ENCODE measurements at places on chromosomes 2 and 18.

GRCh38 chr2:128372621-128373341 lies 54.1 kb upstream of the HS6ST1 start:
- no peak for DNase-seq

- DNase-seq, result no peak
Observed at GRCh38 chr2:241496904-241497877, 11.2 kb downstream of the STK25 start.

DNA sequence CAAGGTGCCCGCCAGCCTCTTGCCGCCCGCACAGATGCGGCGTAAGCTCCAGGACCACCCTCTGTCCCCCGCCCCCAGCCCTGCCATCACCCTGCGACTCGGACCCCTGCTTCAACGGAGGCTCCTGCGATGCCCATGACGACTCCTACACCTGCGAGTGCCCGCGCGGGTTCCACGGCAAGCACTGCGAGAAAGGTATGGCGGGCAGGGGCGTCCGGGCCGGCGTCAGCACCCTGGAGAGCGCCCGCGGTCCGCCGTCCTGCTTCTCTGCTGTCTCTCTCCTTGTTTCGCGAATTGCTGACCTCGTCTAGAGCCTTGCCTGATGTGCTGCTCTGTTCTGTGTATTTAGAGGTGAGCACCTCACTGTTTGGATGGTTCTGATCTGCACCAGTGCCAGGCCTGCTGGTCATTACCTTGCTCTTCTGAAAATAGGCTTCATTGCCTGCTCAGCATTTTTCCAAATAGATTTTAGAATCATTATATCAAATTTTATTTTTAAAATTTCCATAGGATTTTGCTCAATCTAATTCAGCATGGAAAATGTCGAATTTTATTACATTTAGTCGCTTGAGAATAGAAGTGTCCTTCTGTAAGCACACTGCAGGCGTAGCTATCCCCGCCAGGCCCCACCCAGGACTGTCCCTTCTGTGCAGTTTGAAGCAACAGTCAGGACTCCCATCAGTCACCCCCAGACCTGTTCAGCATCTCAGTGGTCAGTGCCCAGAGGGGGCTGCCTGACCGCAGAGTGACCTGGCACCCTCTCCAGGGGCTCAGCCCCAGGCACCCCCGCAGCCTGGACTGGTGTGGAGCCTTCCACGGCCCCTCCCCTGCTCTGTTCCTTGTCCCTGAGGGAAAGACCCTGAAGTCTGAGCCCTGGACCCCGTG lies 51.6 kb downstream of the SNED1 start:
- DNase-seq, result no peak

DNA sequence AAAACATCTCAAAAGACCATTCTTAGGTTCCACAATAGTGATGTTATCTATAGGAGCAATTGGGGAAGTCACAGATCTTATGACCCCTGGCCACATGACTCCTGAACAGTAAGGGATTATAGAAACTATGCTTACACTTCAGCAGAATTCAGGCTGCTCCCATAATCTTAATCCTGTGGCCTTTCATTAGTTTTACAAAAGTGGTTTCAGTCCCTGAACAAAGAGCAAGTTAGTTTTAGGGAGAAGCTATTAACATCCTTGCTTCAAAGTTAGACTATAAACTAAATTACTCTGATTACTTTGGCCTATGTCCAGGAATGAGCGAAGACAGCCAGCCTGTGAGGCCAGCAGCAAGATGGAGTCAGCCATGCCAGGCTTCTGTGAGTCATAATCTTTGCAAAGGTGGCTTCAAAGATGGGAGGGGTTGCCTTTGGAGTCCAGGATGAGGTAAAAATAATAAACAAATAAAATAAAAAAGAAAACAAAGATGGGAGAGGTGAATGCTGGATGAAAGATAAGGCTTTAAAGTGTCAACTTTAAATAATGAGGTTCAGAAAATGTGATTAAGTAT lies 168.7 kb upstream of the NDUFV2 start:
- DNase-seq, result no peak

DNA sequence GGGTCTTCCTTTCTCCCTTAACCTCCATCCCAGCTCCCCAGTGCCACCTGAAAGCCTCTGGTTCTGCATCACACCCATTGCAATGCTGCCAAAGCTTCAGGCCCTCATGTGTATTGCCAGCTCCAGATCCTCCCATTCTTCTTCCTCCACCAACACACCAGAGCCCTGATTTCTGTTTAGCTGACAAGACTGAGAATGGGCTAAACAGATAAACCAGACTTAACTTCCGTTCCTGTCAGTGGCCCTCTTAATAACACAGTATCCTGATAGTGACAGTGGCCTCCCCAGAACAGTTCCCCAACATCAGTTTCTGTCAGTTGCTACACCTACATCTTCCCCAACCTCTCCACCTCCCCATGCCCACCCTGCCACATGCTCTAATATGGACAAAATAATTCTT lies 31.3 kb upstream of the C1D start:
- DNase-seq, result no peak

DNA sequence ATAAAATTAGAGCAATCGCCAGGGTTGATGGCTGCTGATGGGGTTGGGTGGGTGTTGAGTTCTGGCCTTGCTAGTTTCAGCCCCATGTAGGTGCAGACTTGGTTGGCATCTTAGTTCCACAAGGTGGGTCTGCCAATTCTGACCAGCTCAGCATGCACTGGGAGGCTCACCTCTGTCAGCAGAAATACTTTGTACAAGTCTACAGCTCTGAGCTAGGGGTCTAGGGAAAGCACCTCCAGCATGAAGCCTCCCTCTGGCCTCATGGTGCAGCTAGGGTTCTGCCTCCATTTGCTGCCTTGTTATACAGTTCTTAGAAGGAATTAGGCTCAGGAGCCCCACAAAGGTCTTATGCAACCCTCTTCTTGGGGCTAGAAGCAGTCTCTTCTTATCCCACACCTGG lies 278.9 kb upstream of the HDAC4 start:
- DNase-seq, result no peak

DNA sequence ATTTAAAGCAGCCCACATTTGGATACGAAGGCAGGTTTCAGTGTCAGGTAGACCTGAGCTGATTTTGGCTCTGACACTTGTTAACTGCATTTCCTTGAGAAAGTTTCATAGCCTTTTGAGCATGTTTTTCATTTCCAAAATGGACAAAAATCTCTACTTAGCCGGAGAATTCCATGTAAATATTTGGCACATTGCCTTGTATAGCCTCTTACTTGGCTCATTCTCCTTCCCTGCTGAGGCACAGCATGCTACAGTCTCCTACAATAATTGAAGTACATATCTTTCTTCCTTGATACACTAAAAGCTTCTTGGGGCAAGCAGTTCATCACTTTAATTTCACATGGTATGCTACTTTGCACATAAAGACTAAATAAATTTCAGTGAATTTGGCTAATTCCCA lies 772.2 kb upstream of the CHAC2 start:
- DNase-seq, result no peak

DNA sequence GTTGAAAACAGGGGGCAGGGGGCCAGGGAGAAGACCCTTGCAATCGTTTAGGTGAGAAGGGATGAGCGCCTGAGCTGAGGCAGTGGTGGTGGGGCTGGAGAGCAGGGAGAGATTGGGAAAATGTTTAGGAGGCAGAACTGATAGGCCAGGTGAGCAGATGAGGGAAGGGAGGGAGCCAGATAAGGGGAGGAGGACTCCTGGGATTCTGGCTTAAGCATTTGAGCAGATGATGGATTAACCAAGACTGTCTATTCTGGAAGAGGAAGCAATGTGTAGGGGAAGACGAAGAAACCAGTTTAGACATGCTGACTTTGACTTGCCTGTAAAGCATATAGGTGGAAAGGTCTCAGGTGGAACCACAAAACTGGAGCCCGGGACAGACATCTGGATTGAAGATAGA lies 49.9 kb upstream of the ASPRV1 start:
- no peak for DNase-seq

DNA sequence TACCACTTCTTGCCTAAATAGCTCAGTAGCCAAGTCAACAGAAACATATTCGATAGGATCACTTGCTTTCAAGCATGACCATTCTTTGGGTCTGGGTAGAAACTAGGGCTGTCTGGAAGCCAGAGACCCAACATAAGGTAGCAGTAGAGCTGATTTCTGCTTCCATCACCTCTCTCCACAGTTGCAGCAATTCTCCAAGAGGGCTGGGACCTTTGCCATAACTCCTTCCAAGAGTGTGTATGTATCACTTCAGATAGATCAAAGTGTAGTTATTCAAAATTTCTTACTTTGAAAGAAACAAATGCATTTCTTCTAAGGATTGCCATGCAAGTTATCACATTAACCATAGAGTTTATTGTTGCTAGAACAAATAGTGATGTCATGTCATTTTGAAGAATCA lies 172.0 kb upstream of the GALNT5 start:
- no peak for DNase-seq

GRCh38 chr18:26821181-26821580 lies 44.3 kb downstream of the AQP4 start:
- DNase-seq, result no peak

- no peak for DNase-seq
Observed at GRCh38 chr2:240586919-240587800, 626 bp downstream of the CAPN10 start.

GRCh38 chr2:56030062-56030461 lies 106.5 kb upstream of the EFEMP1 start:
- no peak for DNase-seq

DNA sequence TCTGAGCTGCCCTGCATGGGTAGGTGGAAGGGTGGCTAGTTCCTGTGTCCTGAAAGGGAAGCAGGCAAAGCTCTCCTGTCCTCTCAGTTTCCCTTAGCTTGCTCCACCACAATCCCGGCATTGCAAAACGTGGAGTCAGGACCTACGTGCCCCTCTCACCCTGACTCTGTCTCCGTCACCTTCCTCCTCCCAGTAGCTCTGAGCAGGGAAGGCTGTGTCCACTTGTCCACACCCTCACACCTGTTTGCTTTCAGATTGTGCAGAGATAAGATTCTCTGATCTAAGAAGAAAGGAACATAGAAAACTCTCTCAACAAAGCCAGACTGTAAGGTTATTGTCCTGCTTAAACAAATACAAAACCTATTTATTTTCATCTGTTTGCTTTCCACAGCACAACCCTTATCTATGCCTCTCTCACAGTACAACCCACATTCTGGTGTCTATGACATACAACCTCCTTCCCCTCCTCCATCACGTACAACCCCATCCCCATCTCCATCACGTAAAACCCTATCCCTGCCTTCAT lies 79.0 kb downstream of the ALPK2 start:
- no peak for DNase-seq

DNA sequence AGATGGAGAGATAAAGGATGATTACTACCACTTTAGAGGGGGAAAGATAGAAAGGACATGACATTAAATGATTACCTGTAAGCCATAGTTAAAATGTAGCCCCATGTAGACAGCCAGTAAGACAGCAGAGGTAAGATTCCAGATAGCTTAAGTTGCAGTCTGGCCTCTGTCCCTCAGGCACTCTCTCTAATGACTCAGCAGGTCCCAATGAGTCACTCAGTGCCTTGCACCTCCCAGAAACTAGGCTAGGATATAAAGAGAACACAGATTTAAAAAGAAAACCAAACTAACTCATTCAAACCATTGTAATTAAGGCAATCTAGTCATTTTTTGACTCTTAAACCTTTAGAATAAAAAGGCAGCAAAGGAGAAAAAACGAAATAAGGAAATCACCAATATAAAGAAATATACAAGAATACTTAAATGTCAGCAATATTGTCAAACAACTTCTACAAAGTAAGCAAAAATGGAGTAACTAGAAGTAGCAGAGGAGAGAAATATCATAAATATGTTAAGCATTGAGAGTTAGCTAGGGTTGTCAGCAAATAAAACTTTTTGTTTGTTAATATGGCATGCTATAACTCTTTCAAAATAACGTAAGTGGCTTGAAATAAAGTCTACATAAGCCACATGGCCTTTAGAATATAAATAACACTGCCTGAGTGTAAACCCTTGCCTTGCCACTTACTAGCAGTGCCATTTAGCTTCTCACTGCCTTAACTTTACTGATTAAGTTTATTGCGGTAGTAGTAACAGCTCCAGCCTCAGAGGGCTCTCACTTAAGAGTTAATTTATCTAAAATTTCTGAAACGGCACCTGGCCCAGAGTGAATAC lies 48.5 kb downstream of the SOCS6 start:
- DNase-seq, result no peak

DNA sequence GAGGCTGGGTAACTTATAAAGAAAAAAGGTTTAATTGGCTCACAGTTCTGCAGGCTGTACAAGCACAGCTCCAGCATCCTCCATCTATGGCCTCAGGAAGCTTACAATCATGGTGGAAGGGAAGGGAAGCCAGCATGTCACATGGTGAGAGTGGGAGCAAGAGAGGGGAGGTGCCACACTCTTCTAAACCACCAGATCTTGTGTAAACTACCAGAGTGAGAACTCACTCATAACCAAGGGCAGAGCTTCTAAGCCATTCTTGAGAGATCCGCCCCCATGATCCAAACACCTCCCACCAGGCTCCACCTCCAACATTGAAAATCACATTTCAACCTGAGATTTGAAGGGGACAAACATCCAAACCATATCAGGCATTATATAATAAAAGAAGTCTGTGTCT lies 121.6 kb upstream of the CDC42EP3 start:
- DNase-seq, result no peak

- DNase-seq, result no peak
Observed at GRCh38 chr2:23499439-23499838, 114.5 kb downstream of the KLHL29 start.

DNA sequence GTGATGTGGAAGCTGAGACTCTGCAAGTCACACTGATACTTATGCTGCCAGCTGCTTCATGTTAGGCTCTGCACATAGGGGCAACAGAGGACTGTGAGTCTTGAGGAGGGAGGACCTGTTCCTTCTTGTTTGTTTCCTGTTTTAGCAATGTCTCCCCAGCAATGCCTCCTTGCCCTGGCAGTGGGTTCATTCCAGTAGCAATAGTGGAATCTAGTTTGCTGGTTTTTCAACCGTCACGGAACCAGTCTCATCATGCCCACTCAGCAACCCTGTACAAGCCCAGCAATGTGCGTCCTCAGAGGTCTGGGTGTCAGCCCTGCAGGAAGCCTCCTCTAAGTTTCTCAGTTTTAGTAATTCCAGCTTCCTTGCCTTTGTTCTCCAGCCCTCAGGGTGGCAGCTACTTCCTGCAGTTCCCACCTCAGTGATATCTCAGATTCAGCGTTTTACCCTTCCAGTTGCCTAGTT lies 20.5 kb upstream of the ITGB6 start:
- no peak for DNase-seq

GRCh38 chr2:216012133-216012829 lies 1.1 kb downstream of the MREG start:
- DNase-seq, result no peak

DNA sequence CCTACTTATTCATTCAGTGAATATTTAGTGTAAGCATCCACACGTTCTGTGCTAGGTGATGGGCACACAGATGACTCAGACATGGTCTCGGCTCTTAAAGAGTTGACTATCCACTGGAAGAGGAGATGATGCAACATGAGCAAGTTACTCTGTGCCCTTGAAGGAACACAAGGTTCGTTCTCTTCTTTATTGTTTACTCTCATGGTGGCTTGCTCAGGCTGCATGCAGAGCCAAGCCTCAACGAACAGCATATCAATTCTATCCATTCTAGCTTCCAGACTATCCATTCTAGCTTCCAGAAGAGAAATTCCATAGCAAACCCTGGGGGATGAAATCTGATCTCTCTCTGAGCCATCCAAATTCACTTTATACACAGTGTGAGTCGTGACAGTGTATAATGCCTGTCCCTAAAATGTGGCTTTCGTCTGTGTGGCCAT lies 68.1 kb upstream of the CTAGE1 start:
- no peak for DNase-seq

GRCh38 chr2:235739704-235740415 lies 246.0 kb downstream of the AGAP1 start:
- DNase-seq, result no peak
